ENCODE measurements at places on chromosomes 7 and 10. TPM values are rescaled to one million over a fixed set of nuclear protein-coding genes. Genes with fewer than 3 reads are reported as not detected.

The MSMB gene
- not detected for total RNA-seq

The GPR26 gene
- not detected for total RNA-seq

The FAM237B gene
- total RNA-seq, result not detected

The ANXA8L1 gene
- not detected for total RNA-seq

The GBX1 gene
- not detected for total RNA-seq

The ACHE gene
- total RNA-seq, result 11.3 TPM

The OR6V1 gene
- not detected for total RNA-seq

All from bladder microvascular endothelial cell (primary cell).